ENCODE measurements at places on chromosomes 4 and X.
A peak's percentile ranks its signal among the peaks of the same experiment; 100 is the strongest.

GRCh38 chr4:179596621-179597020 lies 2154.4 kb upstream of the AGA start:
- no peak for DNase-seq

GRCh38 chr4:144208074-144208473 lies 67.6 kb upstream of the GYPA start:
- no peak for DNase-seq

GRCh38 chrX:148871422-148872160 lies 371.2 kb downstream of the AFF2 start:
- no peak for DNase-seq

GRCh38 chr4:78781924-78782323 lies 5.8 kb downstream of the BMP2K start:
- no peak for DNase-seq

DNA sequence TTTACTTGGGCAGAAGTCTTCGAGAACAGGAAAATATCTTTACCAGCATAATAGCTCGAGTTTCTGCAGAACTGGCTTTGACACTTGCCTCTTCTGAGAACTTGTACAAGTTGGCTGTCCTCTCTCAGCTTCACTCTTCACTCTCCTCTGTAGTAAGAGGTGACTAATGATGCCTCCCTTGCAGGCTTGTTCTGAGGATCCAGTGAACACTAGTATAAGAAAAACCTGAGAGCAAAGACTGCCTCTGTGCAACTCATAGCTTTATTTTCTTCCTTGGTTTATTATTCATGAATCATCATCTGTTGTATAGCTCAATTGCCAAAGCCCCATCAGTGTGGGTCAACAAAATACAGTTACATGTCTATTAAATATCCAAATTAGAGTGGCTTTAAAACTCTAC lies 266.7 kb upstream of the CLNK start:
- DNase-seq: no peak

- no peak for DNase-seq
Measured at GRCh38 chrX:66602381-66602938, 36.4 kb downstream of the EDA2R start.

GRCh38 chr4:154421618-154422017 lies 70.0 kb downstream of the DCHS2 start:
- no peak for DNase-seq

GRCh38 chr4:173424899-173425805 lies 26.2 kb upstream of the SCRG1 start:
- DNase-seq: no peak

DNA sequence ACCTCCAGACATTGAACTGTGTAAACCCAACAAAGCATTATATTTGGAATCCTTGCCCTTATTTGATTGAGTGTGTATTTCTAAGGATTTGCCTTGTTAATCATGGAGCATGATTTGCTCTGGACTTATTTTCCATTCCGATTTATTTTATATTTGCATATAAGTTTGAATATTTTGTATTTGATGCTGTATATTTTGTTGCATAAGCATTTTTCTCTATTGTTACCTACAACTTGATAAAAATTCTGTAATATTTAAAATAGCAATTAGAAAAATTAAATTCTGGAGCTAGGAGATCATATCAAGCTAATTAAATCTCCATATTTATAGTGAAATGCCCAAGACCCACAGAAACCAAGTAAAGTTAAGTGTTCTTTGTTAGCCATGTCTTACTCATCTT lies 47.2 kb downstream of the USO1 start:
- DNase-seq: no peak

DNA sequence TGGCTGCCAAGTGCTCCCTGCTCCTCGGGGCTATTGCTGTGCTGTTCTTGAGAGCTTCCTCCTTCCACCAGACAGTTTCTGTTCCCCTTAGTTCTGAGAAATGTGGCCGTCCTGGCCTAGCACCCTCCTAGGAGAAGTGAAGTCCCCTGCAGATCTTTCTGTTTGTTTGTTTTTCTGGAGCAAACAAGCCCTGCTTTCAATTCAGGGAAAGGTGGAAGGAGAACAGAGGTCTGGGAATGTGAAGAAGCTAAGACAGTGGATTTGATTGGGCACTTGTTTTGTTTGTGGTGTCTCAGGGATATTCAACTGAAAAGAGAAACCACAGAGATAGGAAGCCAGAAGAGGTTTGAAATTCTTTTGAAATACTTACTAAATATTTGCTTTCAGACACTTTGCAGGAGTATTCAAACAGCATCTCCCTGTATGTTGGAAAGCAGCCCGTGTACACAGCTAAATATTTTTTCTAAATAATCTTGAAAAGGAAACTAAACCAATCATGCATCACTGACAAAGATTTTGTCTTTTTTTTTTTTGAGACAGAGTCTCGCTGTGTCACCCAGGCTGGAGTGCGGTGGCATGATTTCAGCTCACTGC lies 36.5 kb upstream of the PPM1K start:
- DNase-seq: no peak

- peak; percentile 63 for DNase-seq
Measured at GRCh38 chr4:38728631-38729141, 54.1 kb downstream of the TLR10 start.

GRCh38 chr4:88177983-88178625 lies 19.7 kb upstream of the ABCG2 start:
- no peak for DNase-seq

DNA sequence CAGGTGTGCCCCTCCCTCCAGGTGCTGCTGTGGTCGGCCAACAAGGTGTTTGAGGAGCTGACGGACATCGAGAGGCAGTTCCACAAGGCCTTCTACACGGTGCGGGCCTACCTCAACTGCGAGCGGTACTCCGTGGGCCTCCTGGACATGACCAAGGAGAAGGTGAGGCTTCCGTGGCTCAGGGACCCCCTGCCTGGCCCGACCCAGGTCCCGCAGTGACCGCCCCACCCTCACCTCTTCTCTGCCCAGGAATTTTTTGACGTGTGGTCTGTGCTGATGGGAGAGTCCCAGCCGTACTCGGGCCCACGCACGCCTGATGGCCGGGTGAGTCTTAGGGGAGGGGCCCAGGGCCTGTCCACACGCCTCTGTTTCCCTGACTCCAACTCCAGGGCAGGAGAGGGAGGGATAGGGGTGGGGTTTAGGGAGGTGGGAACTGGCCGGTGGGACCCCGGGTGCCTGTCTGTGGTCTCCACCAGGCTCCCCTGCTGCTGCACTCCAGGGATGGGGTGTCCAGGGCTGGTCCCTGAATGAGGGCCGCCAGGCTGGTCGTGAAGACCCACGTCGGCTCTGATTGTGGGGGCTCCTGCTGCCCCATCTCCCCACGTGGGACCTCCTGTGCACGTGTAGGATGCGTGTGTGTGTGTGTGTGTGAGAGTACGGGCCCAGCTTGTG lies 20.1 kb downstream of the ATP5ME start:
- DNase-seq: no peak

- no peak for DNase-seq
Measured at GRCh38 chr4:40963897-40964478, 214.2 kb downstream of the NSUN7 start.

- DNase-seq: no peak
Measured at GRCh38 chrX:19602866-19603622, 87.7 kb upstream of the MAP3K15 start.

- DNase-seq: no peak
Measured at GRCh38 chr4:121881158-121881557, 10.9 kb upstream of the BBS7 start.

DNA sequence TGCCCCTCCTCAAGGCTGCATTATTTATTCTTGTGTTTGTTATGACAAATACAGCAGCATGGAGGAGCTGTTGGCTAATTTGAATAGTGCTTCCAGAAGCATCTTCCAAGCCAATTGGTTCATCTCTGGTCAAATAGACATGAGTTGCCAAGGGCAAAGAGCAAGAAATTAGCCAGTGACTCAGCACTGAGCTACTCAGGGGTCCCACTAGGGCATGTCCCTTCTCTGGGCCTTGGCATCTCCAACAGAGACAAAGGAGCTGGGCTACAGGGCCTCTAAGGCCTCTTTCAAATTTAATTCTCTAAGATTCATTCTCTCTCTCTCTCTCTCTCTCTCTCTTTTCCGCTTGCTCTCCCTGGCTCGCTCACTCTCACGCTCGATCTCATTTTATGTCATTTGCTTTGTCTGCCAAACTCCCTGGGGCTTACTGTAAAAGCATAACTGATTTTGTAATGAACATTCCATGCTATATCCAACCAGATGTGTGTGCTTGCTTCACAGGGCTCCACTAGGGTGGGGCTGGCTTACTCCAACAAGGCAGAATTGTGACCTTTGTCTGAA lies 86.7 kb upstream of the MAGEA4 start:
- no peak for DNase-seq

- no peak for DNase-seq
Measured at GRCh38 chr4:46270986-46271596, 118.8 kb downstream of the GABRA2 start.

DNA sequence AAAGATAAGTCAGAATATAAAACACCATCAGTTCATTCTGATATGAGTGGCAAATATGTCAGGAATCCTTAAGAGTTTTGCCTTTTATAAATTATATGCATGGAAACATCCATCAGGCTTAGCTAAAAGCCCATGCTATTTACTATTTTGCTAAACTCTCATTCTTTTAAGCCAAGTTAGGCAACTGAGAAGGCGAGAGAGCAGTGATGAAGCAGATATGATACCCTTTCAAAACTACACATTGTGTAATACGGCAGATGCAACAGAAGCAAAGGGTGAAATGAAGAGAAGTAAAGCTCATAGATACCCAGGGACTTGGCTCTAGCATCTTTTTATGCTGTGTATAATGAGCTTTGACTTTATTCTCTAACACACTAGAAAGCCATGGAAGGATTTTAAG lies 95.8 kb downstream of the SLIT2 start:
- no peak for DNase-seq

DNA sequence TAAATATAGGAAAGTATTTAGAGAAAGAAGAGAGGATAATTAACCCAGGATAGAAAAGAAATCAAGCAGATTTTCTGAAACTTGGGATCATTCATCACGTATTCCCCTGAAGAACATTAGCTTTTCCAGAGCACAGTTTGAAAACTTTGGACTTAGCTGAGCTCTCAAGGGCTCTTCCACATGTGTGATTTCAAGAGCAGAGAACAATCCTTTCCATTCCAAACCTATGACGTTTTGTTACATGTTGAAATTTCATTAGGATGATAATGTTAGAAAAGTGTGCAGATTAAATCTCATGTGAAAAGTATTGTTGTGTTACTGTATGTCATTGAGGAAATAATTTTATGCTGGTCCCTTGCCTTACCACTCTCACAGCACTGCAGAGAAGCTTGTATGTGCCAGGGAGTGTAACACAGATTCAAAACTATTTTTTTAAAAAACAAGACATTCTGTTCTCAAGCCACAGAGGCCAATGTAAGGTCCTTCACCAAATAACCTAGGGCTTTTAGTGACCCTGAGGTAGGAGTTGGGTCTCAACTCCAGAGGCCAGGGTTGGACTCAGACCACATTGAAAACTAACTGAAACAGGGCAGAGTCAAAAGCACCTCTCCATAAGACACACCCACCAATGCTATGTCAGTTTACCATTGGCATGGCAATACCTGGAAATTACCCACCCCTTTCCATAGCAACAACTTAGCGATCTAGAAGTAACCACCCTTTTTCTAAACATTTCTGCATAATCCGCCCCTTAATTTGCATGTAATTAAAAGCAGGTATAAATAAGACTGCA lies 141.3 kb downstream of the ANXA5 start:
- DNase-seq: no peak

- no peak for DNase-seq
Measured at GRCh38 chr4:81981218-81981617, 392.6 kb downstream of the HNRNPD start.

DNA sequence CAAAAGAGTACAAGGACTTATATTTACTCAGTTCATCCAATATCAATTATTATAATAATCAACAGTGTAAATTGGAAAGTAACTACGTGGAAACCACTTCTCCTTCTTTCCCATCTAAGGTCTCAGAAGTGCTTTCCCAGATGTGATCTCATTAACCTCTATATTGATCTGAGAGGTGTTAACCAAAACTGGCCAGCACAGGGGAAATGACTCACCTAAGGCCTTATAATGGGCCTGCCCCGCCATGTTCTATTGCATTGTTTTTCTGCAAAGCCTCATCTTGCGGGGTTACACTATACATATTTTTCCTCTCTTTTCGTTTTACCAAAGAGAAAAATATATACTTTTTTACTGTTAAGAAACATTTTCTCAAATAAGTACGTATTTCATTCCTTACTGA lies 20.5 kb downstream of the RAB40A start:
- no peak for DNase-seq

Measured in osteocyte (in vitro differentiated cells).